Left renal pelvis (tissue), 4 donors: ENCODE measurements at places on chromosomes 2 and 18.
A peak's percentile ranks its signal among the peaks of the same experiment; 100 is the strongest.

- no peak for DNase-seq
These were observed 3.6 kb downstream of the CELF4 start for GRCh38 chr18:37561986-37562385.

GRCh38 chr2:2192091-2192955, 138.8 kb downstream of the MYT1L start:
- peak; percentile 25 for DNase-seq

DNA sequence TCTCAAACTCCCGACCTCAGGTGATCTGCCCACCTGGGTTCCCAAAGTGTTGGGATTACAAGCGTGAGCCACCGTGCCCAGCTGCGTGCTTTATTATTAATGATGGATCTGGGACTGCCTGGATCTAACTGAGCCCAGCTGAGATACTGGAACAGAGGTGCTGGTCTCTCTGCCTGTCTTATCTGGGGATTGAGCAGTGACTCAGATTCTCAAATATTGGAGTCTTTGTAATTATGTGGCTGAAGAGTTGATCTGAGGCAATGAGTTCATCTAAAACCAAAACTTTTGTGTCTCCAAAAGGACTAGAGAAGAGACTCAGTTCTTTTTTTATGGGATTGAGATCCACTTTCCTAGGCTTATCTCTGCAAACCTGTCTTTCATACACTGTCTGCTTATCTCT, 16.3 kb downstream of the PLEKHB2 start:
- no peak for DNase-seq

- DNase-seq = no peak
These were observed 44.4 kb downstream of the STRN start for GRCh38 chr2:36921984-36922383.

DNA sequence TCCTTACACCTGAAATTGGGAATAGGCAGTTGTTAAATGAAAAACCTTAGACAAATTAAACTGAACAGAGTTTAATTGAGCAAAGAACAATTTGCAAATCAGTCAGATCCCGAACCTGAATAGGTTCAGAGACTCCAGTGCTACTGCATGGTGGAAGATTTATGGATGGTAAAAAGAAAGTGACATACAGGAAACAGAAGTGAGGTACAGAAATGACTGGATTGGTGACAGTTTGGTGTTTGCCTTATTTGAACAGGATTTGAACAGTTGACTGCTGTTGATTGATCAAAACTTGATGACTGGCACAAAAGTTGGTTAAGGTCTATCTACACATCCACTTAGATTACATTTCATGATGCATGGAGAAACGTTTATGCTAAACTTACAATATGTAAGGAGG, 248.8 kb downstream of the HNMT start:
- DNase-seq = no peak

GRCh38 chr2:179348906-179349305, 84.3 kb upstream of the SESTD1 start:
- DNase-seq = no peak

DNA sequence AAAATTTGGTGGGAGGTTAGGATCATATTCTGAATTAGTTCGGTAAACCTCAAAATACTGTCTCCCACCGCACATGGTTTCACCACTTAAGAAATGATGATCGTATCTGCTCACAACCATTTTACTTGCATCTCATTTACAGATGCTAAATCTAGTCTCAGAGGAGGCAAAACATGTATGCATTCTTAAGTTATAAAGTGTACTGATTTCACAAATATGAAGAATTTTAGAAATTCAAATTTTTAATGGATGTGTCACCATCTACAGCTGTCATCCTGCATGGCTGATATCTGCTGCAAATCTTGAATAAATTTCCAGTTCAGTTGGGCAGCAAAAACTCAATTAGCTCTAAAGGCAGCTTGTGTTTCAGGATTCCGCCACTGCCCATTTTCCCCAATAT, 243.3 kb upstream of the KCNJ3 start:
- no peak for DNase-seq

GRCh38 chr2:97861177-97861576, 134.6 kb downstream of the TMEM131 start:
- no peak for DNase-seq

GRCh38 chr2:47687856-47688255, 95.1 kb upstream of the MSH6 start:
- no peak for DNase-seq

- no peak for DNase-seq
These were observed 231.8 kb upstream of the SPOPL start for GRCh38 chr2:138269765-138270164.

GRCh38 chr2:236517251-236518031, 52.2 kb upstream of the ACKR3 start:
- no peak for DNase-seq

DNA sequence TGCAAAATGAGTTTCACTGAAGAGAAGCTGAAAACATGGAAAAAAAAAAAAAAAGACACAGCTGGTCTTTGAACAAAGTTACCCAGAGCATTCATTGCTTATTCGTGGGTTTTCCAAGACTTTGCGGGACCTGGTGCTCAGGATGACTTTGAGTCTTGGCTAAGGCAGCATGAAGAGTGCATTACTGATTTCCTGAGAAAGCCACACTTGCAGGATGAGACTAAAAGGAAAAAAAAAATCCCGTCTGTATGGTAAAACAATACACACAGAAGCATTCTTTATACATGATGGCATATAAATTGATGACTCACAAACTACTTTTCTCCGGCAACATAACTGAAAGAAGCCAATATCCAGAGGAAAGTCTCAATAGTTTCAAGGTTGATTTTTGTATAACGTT, 195.4 kb downstream of the SPP2 start:
- DNase-seq = no peak

DNA sequence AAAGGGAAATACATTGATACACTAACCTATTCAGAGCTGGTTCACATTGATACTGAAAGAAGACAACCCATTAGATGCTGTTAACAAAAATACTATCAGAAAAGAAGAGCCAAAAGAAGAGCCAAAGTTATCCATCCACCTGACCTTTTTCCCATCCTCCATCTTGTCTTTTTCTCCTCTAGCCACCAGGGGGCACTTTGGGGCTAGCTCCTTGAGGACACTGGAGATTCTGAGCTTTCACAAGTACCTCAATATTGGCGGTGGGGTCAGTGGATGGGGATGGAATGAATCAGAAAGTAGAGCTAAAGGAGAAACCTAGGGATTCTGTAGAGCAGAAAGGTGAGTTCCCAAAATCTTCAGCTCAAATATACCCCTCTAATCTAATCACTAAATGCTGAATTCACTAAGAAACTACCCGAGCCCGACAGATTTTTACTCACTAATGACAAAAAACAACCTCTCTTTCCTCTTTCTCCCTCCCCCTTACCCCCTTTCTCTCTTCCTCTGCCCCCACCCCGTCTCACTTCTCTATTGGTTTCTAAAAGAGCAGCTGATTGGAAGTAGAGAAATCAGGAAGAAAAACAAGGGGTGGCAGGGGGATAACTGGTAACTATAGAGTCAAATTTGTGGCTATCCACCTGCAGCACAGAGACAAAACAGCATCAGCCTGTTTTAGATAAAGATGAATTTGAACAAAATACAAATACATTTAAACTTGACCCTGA, 203.3 kb downstream of the TCF4 start:
- DNase-seq = no peak

DNA sequence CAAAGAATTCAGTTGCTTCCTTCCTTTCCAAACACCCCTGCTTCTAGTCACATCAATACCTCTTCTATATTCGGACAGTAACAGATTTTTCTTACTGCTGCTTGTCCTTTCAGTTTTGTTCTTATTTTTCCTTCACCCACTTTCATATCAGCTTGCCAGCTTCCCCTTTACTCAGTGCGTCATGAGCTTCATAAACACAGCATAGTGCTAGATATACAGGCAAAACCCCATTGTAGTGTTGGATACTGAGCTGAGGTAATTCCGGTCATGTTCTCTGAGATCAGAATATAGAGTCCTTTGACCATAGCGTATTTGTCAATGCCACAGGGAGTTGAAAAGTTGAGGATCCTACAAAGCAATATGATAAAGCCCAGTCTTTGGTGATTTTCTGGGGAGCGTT, 2.4 kb downstream of the FARP2 start:
- no peak for DNase-seq

GRCh38 chr18:74897971-74898657, 300.4 kb downstream of the ZNF407 start:
- no peak for DNase-seq

GRCh38 chr18:34128436-34128835, 96.3 kb downstream of the NOL4 start:
- no peak for DNase-seq

DNA sequence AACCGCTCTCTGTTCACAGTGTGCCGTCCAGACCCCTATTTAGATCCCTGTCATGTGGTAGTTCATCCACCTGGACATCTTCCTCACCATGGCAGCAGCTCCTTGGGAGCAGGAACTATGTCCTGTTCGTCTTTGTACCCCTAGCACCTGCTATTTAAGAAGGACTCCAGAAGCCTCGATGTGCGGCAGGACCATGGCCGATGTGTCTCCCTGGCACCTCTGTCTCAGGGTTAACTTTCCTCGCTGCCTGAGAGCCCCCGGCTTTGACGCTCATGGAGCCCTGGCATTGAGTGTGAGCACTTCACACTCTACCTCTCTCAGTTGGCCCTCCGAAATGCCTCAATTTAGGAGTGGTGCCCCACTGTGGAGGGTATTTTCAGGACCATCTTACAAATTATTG, 152.0 kb downstream of the FAM210A start:
- DNase-seq = no peak

DNA sequence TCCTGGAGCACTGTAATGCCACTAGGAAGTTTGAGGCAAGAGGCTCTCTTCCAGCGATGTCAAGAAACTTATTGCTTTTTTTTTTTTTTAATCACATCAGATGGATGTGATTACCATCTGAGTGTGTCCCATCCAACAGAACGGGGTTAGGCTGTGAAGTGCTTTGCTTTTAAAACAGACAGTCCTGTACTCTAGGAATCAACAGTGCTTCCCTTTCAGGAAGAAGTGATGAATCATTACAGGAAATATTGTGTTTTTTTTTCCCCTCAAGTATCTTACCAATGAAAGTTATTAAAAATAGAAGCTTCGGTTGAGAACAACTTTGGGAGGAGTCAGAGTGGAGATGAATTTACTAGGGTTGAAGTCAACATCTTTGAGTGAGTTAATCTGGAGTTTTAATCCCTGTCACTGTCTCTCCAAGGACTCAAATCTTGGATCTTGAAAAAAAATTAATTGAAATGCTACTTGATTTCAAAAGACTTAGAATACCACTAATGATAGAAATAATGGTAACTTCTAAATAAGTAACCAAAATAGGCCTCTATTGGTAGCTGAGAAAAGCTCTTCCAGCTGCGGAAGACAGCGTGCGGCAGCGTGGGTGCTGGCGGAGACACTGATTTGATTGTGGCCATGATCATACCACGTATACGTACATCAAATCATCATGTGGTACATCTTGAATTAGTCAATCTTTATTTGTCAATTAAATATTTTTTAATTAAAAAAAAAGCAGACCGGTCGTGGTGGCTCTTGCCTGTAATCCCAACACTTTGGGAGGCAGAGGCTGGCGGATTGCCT, 45.5 kb downstream of the GATA6 start:
- no peak for DNase-seq
